Bone marrow (tissue), 2 donors: ENCODE measurements at places on chromosomes 3 and 15.

DNA sequence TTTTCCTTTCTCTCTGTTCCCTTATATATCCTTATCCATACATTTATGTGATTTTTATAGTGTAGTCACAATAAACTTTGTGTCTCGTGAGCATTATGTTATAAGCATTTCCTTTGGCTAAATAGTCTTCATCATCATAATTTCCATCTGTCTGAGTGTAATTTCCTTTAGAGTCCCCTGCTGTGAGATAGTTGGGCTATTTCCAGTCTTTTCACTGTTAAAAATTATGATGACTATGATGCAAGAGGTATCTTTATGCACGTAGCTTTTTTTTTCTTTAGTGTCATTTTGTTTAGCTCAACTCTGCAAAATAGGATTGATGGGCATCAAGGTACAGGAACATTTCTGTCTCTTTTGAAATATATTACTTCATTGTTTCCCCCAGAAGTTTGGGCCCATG lies 26.9 kb upstream of the CA12 start:
- DNase-seq: no peak

DNA sequence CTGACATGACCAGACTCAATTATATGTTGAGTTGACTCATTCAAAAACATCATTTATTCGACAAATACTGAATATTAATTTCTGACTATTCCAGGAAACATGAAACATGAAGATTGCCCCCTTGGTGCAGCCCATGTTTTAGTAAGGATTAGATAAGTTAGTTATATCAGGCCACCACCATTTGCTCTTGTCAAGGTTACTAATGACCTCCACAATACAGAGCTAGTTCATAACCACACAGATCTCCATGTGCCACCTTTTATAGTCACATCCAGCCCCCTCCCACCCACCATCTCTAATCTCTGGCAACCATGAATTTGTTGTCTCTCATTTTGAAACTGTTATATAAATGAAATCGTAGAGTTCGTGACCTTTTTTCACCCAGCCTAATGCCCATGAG lies 15.7 kb downstream of the KLHL18 start:
- no peak for DNase-seq

- DNase-seq: no peak
Measured at GRCh38 chr3:149371001-149371722, 6.3 kb downstream of the TM4SF1 start.

DNA sequence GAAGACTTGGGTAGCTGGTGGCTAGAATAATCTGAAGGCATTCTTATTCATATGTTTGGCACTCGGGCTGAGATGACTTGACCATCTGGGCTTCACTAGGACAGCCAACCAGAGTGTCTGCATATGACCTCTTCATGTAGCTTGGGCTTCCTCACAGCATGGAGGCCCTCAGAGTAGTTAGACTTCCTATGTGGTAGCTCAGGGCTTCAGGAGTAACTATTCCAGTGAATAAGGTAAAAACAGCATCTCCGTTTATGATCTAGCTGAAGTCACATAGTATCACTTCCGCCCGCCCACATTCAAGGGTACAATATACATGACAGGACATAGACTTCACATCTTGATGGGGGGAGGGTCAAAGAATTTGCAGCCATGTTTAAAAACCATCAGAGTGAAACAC lies 18.9 kb upstream of the CMTM8 start:
- no peak for DNase-seq

DNA sequence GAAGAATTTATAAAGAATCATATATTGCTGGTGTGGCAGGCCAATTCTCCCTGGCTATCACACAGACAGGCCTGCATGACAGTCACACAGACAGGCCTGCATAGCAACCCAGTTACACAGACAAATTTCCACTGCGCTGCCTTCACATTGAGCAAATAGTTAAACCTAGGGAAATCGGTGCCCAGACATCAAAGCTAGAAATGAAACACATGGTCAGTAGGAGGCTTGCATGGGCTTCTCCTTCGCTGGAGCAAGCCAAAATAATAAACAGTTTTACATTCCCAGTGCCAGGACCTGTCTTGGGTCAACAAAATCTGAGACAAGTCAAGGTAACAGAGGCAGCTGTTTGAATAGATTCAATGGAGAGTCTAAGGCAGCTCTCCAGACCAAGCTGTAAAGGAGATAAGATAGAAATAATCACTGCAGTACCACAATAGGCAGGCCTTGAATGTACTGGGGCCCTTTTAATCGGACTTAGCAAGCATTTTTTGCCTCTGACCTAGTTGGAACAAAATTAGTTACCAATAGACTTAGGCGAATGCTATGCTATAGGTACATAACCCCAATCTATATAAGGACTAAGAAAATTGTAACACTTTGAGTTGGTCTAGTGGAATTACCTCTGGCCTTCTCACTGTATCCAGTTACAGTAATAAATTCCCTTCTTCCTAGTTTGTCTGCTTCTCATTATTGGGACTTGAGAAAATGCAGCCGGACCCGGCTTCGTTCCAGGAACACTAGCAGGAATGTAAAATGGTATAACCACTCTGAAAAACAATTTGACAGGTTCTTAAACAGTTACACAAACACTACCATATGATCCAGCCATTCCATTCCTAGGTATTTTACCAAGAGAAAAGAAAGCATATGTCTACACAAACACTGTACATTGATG lies 274.7 kb upstream of the UBE2E2 start:
- DNase-seq: no peak

- no peak for DNase-seq
Measured at GRCh38 chr3:14576163-14576562, 36.0 kb upstream of the GRIP2 start.

- no peak for DNase-seq
Measured at GRCh38 chr3:87546216-87546615, 269.8 kb upstream of the POU1F1 start.

DNA sequence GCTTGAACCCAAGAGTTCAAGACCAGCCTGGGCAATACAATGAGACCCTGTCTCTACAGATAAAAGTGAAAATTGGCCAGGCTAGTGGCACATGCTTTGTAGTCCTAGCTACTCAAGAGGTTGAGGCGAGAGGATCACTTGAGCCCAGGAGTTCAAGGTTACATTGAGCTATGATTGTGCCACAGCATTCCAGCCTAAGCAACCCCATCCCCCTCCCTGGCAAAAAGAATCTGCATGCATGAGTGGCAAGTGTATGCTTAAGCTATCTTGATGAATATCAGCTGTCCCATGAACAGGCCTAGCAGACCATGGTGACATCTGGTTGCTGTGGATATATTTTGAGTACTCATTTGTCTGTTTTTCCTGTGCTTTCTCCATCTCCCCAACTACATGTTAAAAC lies 4.7 kb downstream of the ATRIP start:
- DNase-seq: no peak

GRCh38 chr3:159629329-159630084 lies 359.1 kb upstream of the IL12A start:
- no peak for DNase-seq

DNA sequence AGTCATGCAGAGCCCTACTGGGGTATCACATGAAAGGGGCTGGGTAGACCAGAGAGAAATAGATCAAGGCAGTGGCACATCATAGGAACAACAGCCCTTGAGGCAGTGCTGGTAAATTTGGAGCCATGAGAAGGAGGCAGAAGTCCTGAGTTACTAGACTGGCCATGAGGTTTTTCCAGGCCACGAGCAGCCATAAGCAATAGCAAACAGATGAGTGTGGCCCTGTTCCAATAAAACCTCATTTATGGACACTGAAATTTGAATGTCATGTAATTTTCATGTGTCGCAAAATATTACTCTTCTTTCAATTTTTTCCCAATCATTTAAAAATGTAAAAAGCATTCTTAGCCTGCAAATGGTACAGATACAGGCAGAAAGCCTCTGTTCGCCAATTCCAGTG lies 28.1 kb upstream of the LRRN1 start:
- DNase-seq: no peak

GRCh38 chr15:59918994-59919951 lies 84.8 kb upstream of the FOXB1 start:
- DNase-seq: no peak
